Type B pancreatic cell (in vitro differentiated cells): ENCODE measurements at places on chromosomes 4 and X. TPM values are rescaled to one million over a fixed set of nuclear protein-coding genes. Genes with fewer than 3 reads are reported as not detected.

DNA sequence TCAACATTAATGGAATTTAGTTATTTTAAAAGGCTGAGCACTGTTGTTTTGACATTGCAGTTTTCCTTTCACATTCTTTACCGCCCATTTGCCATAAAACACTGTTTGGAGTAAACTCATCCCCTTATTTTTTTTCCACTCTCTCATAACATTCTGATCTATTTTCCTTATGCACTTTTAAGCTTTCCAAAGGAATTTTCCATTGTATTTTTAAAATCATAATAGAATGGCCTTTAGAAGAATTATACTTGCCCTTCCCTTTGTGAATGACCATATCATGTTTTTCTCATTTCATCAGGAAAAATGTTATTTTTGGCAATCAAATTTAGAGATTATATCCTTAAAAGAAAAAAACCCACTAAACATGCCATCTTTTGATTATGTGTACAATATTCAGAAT is 1074.2 kb downstream of the STIM2 start:
- no peak for DNase-seq

DNA sequence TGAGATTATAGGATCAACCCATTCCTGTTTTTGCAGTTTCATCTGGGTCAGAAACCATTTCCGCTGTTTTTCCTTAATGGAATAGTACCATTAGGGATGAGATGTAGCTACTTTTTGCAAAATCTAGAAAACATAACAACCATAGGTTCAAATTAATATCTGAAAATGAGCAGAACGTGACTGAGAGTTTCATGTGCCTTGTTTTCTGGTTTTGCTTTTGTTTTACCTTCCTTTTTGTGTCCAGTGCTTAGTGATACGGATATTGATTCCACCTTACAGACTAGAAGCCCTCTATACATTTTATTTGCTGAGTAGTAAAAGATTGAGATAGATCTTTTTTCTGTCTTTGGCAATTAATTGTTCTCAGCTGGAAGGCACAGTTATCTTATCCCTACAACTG is 46.5 kb downstream of the SNX25 start:
- DNase-seq = no peak

GRCh38 chr4:176205299-176205698 is 9.9 kb upstream of the SPATA4 start:
- DNase-seq = no peak

- no peak for DNase-seq
Measured at GRCh38 chr4:127237581-127237980, 395.2 kb upstream of the INTU start.

DNA sequence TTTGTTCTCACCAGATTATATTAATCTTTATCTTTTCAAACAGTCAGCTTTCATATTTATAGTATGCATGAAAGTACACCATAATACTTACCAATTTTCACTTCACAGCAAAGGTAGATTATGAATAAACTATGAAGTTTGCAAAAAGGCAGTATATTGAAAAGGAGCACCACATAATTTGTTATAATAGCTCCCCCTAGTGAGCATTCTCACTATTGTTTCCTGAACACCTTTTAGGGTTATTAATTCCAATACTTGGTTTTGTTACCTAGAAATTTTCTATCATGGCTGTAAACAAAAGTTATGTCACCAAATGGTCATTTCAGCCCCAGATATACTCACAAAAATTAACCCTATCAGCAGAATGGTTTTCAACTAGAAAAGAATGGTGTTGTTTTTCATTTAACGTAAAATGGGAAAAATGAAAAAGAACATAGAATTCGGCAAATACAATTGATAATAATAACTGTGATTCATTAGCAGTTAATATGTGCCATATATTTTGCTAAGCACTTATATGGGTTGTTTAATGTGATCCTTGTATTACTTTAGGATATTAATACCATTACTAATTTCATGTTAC is 30.2 kb upstream of the NKX6-1 start:
- DNase-seq = no peak

Gene P2RY10
- total RNA-seq = not detected in 2 replicates

Gene COL25A1
- 2.4 and 9.2 TPM in 2 replicates for total RNA-seq

GRCh38 chr4:31674313-31674947 is 954.3 kb downstream of the PCDH7 start:
- no peak for DNase-seq
